ENCODE measurements at places on chromosomes 5 and 9.

DNA sequence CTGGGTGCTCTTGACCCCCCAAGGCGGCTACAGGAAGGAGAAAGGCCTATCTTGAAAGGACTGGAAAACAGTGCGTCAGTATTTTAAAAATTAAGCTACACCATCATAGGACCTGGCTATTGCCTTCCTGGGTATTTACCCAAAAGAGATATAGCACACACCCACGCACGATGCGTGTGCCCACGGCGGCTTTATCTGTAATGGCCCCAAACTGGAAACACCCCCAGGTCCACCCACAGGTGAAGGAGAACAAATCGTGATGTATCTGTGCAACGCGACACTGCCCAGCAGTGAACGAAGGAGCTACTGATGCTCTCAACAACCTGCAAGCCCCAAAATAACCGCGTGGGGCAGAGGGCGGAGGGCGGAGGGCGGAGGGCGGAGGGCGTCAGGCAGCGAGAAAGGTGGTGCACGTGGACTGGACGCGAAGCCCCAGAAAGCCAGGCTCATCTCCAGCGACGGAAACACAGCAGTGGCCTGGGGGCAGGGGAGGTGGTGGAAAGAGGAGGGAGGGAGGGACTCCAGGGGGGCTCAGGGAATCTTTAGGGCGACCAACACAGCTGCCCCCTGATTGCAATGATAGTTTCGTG lies 12.4 kb upstream of the PTGDS start:
- DNase-seq, result no peak

DNA sequence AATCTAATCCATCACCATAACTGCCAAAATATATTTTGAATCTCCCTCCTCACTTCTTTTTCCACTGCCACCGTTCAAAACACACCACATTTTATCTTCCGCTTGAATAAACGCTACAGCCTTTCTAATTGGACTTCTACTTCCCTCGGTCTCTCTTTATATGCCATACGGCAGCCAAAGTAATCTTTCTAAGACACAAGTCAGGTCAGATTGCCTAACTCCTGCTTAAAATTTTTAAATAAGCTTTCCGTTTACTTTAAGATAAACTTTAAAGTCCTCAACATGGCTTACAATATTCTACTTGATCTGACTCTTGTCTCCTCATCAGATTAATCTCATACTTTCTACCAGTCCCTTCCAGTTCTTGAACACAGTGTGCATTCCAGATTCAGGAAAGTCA lies 9.7 kb downstream of the AFF4 start:
- DNase-seq, result no peak

DNA sequence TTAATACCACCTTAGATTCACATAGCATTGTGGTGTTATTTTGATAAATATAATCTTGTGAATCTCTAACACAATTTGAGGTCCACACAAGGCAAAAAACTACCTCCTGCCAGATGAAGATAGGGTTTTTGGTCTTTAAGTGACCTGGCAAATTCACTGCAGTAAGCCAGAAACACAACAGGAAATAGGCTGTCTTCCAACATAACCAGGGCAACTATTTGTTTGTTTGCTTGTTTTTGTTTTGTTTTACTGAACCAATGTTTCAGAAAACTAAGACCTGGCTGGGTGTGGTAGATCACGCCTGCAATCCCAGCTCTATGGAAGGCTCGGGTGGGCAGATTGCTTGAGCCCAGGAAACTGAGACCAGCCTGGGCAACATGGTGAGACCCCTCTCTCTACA lies 95.5 kb downstream of the USP20 start:
- DNase-seq, result no peak

DNA sequence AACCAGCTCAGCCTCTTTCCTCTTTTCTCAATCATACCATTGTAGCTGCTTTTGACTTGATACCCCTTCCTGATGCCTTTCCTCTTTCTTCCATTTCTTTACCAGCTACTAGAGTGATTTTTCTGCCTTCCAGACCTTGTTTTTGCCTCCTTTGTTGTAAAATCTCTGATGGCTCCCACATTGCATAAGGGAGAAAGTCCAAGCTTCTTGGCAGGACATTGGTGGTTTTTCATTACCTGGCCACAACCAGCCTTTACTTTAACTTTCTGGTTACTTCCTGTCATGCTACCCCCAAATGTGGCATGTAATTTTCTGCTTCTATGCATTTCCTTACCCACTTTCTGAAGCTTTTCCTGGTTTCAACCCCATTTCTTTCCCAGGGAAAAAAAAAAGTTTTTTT lies 452.5 kb downstream of the TMEM38B start:
- no peak for DNase-seq

- DNase-seq, result no peak
Measured at GRCh38 chr5:68225911-68226545, 10.5 kb downstream of the PIK3R1 start.

DNA sequence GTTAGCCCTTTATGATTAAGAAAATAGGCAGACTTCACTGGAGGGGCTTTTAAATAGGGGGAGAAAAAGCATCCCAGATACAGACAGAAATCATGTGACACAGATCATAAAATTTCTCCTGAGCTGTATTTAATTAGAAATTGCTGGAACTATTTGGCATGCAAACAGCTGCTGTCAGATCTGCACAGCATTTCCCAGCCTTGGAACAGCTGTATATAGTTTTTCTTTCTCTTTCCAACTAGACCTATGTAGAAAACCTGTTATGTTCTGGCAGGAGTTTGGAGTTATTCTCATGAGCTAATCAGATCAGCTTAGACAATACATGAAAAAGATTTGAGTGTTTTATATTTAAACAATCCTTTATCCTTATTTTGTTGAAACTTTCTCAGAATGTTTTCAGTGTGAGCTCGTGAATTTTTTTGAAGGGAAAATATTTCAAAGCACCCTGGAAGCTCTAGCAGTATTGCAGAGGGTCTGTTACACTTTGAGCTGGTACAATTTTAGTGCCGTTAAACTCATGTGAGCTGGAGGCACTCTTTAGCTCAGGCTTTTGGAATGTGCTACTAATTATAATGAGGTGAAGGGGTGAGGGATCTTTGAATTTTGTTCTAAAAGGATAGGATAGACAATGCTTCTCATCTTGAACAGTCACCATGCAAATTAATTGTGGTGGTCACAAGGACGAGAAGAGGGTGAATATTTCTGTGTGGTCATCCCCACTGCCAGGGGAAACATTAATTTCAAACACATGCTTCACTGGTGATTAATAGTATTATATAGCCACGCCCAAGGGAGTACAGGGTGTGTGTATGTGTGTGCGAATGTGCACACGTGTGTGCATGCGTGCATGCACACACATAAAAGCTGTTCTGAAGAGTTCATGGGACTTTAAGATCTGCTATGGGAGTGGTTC lies 239.4 kb upstream of the FBXL7 start:
- no peak for DNase-seq

GRCh38 chr9:31912636-31913035 lies 471.8 kb upstream of the ACO1 start:
- no peak for DNase-seq

DNA sequence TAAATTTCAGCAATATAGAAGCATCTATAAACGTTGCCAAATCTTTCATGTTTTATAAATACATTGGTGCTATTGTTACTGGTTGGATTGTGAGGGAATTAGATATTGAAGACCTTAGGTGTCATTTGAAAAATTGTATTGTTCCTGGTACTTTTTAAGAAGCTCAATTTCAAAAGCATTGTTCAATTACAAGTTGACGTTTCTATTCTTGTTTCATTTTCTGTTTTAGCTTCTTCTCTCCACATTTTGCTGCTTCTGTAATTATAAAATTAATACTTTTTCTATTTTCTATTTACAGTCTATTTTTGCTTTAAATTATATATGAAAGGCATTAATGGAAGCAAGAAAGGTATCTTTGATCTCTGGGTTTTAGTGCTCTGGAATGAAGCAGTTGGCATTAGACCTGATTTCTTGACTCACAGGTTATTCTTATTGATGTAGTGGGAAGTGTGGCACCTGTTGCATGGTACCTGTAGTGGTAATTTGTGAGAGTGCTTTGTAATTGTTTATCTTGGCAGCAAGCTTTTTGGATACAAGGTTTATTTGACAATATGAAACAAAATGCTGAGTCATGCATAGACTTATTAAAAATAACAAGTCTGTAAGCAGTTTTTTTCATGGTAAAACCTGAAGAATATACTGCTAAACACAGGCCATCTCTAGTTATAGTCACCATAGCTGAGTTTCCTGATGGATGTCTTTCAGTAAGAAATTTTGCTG lies 13.2 kb downstream of the MACIR start:
- no peak for DNase-seq

GRCh38 chr9:78437806-78438205 lies 140.9 kb downstream of the PSAT1 start:
- no peak for DNase-seq

GRCh38 chr9:134738869-134739659 lies 97.5 kb downstream of the COL5A1 start:
- no peak for DNase-seq

DNA sequence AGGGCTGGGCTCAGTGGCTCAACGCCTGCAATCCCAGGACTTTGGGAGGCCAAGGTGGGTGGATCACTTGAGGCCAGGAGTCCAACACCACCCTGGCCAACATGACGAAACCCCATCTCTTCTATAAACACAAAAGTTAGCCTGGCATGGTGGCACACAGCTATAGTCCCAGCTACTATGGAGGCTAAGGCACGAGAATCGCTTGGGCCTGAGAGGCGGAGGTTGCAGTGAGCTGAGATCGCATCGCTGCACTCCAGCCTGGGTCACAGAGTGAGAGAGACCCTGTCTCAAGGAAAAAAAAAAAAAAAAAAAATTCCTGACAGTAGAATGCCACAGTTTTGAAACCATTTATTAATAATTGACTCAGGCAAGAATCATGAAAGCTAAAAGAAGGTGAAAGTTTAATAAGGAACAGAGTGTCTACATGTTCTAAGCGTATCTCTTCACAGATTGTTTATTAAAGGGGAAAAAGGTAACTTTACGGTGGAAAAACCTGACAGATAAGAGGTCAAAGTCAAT lies 5.7 kb upstream of the PTGR1 start:
- DNase-seq, result no peak

- no peak for DNase-seq
Measured at GRCh38 chr5:161544350-161544765, 2.2 kb downstream of the GABRB2 start.

DNA sequence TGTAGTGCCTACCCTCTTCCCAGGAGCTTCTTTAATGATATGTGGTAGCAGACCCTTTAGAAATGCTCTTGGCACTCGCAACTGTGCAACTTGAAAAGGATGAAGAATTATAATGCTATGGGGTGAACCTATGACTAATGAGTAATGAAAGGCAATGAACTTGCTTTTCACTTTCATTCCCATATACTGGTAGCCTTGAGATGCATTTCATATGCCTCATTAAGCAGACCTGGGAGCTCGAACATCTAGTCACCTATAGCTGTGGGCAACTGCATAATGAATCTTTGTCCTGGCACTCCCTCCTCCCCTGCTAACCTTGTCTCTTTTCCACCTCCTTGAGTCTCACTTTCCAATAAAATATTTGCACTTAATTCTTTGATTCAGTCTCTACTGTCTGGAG lies 605.9 kb upstream of the DAB2 start:
- no peak for DNase-seq

All from GOT3 (cell line).